Stimulated activated CD4-positive, alpha-beta T cell treated with anti-CD3 and anti-CD28 coated beads, TNF-alpha, amount 100 ng/mL, for 48 hours (primary cell): ENCODE measurements at places on chromosomes 5 and 9.

DNA sequence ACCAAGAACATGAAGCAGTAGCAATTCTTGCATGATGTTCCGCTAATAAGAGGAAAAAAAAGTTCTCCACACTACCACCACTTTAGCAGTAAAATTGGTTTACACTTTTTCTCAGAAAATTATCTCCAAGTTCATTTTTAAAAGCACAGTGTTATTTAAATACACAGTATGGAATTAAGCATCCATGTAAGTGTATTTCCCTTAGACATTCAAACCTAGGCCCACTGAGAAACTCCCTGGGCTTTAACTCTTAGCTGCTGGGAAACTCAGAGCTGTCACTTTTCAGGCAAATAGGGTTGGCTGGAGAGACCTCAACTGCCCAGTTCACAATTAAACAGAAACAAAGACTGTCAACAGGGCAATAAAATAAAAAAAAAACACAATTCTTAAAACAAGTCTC lies 2.7 kb downstream of the GNAQ start:
- DNase-seq = no peak

GRCh38 chr9:93226819-93227218 lies 42.9 kb downstream of the WNK2 start:
- no peak for DNase-seq

DNA sequence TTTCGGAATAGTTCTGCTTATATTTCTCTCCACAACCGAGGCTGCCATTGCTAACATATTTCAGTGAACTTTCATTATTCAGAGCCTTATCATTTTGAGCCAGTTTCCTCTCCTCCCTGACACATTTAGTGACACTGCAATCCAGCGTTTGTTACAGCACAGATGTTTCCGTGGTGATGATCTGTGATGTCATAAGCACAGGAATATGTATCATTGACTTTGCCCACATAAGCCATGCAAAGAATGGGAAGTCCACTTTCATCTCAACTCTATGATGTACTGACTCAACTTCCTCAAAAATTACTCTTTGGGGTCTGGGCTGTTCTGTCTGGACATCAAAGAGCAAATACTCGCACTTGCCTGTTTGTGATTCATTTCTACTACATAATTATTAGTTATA lies 291.8 kb downstream of the EBF1 start:
- DNase-seq = no peak

- DNase-seq = no peak
Observed at GRCh38 chr9:38622288-38622674, 1.9 kb upstream of the ANKRD18A start.

DNA sequence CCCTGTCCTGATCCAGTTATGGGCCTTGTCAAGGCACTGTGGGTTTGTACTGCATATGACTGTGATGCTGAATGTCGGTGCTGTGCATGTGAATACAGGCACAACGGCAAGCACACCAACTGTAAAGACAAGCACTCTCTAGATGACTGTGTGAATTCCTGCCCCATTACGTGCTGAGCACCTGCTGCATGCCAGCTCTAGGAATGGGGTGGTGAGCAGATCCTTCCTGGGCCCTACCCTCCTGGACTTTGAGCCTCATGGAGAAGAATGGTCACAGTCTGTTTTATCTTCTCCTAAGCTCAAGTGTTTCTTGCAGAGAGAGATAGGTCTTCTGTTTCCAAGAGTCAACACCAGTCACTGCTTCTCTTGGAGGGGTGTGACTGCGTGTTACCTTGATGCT lies 56.0 kb upstream of the RARS1 start:
- no peak for DNase-seq

DNA sequence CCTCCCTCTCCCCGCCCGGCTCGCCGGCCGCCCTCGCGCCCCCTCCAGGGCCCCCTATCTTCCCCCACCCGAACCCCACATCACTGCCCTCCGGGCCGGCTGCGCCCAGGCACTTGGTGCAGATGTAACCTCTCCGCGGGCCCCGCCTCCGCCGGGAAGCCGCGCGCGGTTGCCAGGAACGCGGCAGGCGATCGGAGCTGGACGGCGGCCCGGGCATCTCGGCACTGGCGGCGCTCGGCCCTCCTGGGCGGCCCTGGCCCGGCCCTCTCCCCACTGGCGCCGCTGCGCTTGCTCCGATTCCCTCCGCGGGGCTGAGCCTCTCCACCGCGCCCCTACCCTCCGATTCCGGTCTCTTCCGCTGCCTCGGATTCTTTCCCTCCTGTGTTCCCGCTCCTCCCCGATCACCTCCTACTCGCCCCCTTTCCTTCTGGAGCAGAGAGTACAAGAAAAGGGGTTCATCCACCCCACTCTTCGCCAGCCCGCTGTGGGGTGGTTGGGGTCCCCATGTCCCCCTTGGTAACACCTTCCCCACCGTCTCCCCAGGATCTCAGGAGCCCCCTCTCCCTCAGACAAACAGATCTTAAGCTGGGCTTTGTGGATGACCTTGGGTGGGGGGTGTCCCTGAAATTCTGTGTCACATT lies 70.6 kb downstream of the C9orf50 start:
- DNase-seq = no peak

DNA sequence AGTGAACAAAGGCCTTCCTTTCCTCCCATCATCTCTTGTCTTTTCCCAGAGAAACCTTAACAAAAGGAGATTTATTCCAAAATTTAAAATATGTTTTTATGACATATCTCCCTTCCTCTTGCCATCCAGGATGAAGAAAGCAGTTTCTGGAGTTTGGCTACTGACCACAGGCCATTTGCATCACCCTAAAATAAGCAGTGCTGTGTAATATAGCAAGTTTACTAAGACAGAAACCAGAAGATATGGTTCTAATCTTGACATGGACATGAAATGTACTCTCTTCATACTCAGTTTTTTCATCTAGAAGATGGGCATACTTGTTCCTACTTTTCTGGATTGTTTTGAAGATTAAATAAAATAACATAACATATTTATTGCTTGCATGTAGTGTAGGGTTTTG lies 50.2 kb upstream of the ZFAND5 start:
- no peak for DNase-seq

DNA sequence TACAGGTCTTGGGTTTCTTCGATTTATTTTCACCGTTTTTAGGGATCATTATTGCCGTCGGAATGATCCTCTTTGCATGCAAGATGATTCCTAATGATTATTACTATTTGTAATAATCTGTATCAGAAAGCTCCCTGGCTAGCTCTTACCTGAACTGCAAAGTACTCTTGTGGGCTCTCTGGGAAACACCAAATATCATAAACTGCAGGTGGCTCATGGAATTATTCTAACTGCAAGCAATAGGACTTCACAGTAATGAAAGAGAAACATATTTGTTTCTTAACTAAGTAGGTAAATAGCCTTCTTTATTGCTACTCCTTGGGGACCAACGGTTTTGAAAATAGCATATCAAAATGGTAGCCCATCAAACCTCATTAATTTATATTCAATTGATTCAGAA lies 219.4 kb downstream of the NFIB start:
- no peak for DNase-seq

GRCh38 chr5:164353155-164353554 lies 847.7 kb downstream of the MAT2B start:
- DNase-seq = no peak

DNA sequence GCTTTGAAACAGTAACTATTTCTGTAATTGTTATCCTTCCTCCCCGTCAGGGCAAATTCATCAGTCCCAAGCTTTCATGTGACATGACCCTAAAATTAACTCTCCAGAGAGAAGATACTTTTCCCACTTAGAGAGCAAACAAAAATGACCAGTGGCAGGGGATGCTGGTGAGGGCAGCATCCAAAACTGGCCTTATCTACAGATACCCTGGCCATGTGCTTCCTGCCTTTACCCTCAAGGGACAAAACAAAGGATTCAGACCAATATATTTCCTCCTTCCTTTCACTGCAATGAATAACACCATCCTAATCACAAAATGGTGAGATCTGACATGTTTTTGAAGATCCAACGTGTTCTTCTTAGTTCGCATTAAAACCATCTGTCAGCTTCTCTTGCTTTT lies 267.2 kb downstream of the MAN2A1 start:
- no peak for DNase-seq

DNA sequence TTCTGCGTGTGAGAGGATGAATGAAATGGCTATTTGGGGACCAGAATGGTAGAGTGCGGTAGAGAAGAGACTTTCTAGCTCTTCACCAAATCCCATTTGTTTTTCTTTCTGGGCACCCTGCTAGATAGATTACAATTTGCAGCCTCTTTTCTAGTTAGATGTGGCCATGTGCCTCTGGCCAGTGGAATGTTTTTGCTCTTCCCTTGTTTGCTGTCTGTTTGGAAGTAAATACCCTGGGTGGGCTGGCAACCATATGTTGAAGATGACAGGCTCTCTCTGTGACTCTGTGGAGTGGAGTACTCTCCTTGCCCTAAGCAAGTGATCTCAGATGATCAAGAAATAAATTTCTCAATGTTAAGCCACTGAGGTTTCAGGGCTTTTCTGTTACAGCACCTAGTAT lies 12.9 kb downstream of the GNG10 start:
- no peak for DNase-seq
